ENCODE measurements at places on chromosomes 4 and X.

DNA sequence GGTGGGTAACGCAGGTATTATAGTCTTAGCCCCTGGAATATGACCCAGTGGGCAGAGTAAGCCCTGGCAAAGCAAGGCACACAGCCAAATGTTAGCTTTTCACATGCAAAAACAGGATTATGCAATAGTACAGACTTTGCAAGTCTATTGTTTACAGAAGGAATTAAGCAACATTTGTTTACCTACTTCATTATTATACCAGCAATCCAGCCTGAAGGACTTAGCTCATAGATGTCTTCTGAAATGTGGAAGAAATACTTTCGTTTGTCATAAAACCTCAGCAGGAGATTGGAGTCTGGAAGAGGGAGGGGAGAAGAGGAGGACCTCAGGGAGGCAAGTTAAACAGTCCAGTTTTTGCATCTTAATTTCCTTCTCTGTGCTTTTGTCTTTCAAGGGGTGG lies 226.7 kb upstream of the CENPE start:
- no peak for DNase-seq

- no peak for DNase-seq
Observed at GRCh38 chr4:106615410-106615945, 246.9 kb upstream of the GIMD1 start.

DNA sequence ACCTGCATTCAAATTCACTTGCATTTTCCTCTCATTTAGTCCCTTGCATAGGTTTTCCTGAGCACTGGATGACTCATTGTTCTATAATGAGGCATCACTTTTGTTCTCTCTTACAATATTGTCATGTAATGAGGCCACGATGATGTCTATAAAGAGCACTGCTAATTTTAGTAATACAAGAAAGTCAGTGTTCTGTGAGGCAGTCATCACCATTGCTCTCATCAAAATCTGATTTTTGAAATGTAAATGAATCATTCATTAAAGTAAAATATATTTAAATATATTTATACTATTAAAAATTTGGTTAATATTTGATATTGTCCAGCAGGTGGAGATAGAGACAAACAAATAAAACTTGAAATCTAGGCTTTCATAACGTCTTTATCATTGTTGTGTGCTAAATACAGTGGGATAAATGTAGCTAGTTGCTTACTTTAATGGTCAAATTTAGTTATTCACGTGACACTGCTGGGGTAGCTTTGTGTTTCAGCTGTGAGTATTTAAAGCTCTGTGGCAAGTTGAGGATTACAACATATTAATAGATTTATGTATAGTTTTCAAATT lies 15.4 kb downstream of the HMGB2 start:
- DNase-seq, result no peak

GRCh38 chr4:95343235-95343634 lies 205.5 kb downstream of the UNC5C start:
- no peak for DNase-seq

- DNase-seq, result peak; percentile 28
Observed at GRCh38 chr4:41661442-41662076, 87.0 kb downstream of the PHOX2B start.
